Astrocyte (in vitro differentiated cells and primary cell): ENCODE measurements at places on chromosomes 1 and 21.
A peak's percentile ranks its signal among the peaks of the same experiment; 100 is the strongest.

- no peak for DNase-seq
These were observed 7.6 kb upstream of the CDCP2 start for GRCh38 chr1:54160351-54160750.

GRCh38 chr1:63874278-63874880, 100.6 kb downstream of the ROR1 start:
- peak; percentile 78 for DNase-seq

DNA sequence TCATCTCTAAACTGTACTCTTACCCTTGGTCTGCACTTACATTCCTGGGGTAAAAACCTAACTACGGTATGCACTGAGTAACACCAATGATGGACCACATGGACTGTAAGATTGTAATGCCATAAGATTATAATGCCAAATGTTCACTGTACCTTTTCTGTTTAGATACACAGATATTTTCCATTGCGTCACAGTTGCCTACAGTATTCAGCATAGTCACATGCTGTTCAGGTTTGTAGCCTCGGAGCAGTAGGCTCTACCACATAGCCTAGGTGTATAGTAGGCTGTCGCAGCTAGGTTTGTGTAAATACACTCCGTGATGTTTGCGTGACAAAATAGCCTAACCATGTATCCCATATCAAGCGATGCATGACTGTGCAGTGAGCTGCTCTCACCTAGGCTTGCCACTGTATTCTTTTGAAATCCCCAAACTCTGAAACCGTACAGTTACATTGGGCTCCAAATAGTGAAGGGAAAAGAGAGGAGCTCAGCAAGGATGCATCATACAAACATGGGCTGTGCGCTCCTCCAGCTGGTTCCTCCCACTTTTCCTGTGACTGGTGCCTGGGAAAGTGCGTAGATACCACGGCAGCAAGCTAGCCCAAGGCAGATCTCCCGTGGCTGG, 35.2 kb downstream of the CFAP57 start:
- DNase-seq, result peak; percentile 14

- no peak for DNase-seq
These were observed 83.2 kb downstream of the SH3GLB1 start for GRCh38 chr1:86787621-86788020.

DNA sequence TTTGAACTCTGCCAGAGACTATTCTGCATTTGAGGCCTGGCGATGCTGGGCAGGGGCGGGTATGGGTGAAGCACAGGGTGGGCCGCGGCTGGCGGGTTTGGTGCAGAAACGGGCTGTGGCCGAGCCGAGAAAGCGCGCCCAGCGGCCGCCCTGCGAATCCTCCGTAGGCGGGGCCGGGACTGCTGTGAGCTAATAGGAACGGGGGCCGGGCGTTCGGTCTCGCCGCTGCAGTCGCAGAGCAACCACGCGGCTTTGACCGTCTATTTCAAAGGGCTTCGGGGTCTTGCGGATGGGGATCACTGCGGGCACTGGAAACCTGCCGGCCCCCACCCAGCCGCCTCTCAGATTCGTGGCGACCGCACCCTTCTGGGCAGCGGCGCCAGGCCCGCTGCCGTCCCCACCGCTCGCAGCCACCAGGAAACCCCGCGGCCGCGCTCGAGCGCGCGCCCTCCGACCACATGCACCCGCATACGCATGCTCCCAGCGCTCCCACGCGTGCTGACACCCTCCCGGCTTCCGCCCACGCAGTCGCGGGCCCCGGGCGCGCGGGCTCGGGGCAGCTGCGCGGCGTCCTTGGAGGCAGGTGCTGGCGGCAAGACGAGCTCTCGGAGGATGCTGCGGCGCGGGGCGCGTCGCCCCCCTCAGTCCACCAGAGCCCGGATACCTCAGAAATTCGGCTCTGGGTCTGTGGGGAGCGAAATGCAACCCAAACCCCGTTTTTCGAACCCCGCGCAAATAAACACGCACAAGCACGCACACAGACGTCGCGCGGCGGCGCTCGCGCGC, 32.6 kb downstream of the DNTTIP2 start:
- peak; percentile 65 for DNase-seq

DNA sequence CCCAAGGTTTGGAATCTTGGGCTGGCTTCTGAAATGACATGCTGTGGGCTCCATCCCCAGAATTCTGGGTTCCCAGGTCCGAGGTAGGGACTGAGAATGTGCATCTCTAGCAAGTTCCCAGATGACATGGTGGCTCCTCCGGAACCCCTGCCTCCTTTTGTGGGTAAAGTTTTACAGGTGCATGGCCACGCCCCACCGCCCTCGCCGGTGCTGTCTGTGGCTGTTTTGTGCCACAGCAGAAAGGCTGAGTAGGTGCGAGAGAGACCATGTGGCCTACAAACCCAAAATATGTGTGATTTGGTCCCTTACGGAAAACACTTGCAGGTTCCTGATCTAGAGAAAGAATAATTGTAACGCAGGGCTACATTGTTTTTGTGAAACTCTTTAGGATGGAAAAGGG, 30.9 kb downstream of the SKI start:
- no peak for DNase-seq

DNA sequence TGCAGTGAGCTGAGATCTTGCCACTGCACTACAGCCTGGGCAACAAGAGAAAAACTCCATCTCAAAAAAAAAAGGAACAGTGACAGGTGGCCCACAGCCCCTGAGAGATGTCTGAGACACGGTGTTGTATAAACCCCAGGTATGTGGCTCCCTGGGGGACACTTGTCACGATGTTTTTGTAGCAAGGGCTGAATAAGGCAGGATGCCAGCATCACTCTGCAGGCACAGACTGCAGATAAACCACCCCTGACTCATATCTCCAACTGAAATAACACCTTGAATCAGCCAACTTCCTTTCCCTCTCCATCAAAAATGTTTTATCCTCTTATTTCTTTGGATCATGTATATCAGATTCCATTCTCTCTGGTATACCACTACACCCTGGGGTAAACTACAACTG, 52.5 kb downstream of the NMNAT2 start:
- no peak for DNase-seq

DNA sequence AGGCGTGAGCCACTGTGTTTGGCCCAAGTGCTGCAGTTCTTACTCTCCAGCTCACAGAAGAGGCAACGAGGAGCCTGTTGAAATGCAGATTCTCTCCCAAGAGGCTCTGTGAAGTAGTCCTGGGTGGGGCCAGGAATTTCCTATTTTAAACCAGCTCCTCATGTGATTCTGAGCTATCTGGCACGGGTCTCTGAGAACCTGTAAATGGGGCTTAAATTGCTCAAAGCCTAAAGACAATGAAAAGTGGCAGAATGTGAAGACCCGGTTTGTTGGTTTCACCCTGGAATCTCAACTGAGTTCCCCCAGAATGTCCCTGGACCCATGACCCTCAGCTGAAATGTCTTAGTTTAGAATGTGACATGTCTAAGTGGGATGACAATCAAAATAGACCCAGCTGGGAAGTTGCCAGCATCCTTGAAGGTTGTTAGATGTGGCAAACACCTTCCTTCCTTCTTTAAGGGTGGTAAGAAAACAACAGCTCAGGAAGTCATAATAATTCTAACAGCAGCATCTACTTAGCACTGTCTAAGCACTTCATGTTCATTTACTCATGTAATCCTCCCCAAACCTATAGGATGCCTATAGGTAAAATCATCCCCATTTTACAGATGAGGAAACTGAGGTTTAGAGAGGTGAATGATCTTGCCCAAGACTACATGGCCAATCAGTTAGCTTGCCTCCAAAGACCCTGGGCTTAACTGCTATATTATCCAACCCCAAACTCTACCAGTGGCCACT, 20.9 kb upstream of the ATP5PO start:
- no peak for DNase-seq

DNA sequence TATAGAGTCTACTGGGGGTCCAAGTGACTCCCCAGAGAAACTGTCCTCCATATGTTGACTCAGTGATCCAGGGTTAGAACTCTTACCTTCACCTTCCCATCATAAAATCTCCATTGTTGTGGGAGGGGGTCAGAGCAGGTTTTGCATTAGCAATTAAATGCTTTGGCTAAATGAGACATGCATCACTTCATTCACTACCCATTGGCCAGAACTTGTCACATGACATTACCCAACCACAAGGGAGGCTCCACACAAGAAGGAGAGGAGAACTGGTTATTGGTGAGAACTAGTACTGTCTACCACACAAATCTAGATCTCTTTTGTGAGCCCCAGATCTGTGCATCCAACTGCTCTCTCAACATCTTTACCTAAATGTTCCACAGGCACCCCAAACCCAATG, 4.2 kb upstream of the C1orf162 start:
- no peak for DNase-seq

DNA sequence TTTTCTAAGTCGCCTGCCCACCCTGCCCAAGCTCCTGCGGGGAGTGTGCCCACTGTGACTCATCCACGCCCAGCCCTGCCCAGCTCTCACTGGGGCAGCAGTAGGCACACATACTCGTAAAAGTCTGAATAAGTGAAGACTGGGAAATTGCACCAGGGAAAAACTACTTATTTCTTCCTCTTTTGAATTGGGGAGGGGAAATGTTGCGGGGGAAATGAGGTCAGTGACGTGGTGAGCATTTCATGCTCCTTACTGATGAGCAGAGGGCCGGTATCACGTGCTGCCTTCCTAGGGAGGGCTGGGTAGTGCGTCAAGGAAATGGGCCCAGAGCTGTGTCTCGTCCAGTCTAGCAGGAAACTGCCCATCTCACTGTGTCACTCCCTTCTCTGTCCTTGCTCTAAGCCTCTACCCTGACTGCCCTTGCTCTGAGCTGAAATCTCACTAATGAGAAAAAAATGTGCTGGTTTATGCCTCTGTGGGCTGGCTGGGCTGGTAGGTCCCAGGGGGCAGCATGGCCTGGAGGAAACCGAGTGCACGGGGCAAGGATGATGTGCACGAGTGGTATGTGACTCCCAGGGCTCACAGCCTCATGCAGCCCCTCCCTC, 13.5 kb upstream of the TNFRSF1B start:
- peak; percentile 67 for DNase-seq

GRCh38 chr21:33174756-33175155, 55.0 kb upstream of the IFNAR2 start:
- no peak for DNase-seq

DNA sequence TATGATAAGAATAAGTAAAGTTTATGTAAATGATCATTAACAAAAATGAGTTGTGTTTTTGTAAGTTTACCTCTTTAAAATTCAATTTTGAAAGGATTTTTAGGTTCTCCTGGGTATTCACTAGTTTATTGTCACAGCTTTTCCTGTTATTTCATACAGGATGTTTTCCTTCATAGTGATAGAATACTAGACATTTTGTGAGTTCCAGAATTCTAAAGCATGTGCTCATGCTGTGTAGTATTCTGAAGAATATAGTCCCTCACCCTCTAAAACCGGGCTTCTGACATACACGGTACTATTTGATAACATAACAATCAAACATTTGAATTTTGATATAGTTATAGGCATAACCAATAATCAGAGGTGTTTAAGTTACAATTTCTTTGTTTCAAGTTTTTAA, 10.7 kb downstream of the LRRC8C start:
- no peak for DNase-seq

- no peak for DNase-seq
These were observed 321.0 kb upstream of the LRRC7 start for GRCh38 chr1:69246710-69247109.

DNA sequence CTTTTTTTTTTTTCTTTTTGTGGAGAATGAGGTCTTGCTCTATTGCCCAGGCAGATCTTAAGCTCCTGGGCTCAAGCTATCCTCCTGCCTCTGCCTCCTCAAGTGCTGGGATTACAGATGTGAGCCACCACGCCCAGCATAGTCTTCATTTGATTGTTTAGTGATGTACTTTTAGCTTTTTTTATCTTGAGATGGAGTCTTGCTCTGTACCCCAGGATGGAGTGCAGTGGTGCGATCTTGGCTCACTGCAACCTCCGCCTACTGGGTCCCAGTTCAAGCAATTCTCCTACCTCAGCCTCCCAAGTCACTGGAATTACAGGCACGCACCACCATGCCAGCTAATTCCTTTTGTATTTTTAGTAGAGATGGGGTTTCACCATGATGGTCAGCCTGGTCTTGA, 24.0 kb upstream of the LRRC3 start:
- DNase-seq, result no peak

DNA sequence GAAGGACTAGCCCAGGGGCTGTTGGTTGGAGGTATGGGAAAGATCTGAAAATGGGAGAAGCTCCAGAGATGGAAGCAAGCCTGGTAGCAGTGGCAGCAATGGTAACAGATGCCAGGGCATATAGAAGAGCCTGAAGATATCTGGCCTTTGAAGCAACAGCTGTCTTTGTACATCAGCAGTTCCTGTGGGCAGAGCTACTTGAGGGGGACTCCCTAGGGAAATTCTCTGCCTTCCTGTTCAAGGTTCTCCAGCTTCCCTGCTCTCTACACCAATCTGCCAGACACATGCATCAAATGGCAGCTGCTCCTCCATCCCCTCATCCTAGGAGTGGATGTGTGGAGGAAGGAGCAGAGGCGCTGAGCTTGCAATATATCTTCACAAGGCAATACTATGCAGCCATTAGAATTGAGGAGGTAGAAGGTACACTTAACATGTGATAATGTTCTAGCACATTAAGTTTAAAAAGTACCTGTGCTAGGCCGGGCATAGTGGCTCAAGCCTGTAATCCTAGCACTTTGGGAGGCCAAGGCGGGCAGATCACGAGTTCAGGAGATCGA, 2.2 kb downstream of the TMEM35B start:
- DNase-seq, result no peak

DNA sequence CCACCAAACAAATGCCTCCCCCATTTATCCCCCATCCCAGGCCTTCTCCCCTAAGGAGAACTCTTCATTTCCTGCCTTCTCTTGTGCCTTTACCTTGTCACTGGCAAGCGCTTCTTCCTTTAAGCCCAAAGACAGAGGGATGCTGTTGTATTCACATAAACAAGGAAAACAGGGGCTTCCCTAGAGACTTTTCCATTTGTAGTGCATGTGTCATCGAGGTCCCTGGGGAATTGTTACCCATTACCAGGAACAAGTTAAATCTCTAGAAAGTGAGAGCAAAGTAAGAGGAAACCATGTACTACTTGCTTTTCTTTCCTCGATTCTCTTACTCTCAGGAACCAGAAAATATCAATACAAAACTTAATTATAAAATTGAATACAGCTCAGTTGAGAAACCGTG, 114.4 kb upstream of the DPT start:
- DNase-seq, result no peak

GRCh38 chr1:203479646-203480045, 4.0 kb downstream of the PRELP start:
- no peak for DNase-seq

GRCh38 chr21:42939582-42940413, 14.4 kb upstream of the ERVH48-1 start:
- DNase-seq, result peak; percentile 94

DNA sequence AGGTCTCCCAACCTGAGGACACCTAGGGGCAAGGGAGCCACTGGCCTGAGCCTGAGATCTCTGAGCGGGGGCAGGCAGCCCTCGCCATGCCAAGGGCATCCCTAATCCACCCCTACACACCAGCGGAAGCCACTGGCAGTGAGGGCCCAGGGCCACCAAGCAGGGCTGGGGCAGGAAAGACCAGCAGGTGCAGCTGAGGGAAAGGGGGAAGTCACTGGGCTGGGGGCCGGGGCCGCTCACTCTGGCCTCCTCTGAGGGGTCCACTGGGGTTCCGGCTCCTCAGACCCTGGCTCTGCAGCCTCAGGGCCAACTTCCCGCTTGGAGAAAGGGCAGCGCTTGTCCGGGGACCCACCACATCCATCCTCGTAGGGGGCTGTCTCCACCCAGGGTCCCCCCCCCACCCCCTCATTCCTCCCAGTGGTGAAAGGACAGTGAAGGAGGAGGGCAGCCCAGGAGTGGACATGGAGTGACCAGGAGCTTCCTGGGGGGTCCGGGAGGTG, 42.5 kb upstream of the ACTRT2 start:
- DNase-seq, result no peak
